ENCODE measurements at places on chromosomes 5 and 9. TPM values are rescaled to one million over a fixed set of nuclear protein-coding genes. Genes with fewer than 3 reads are reported as not detected.

TRMT10B gene
- 9.7 TPM for polyA plus RNA-seq

CACFD1 gene
- 9.1 TPM for polyA plus RNA-seq

ALDOB gene
- 9.1 TPM for polyA plus RNA-seq

PCDHA11 gene
- under 0.01 TPM for polyA plus RNA-seq

REXO4 gene
- 17.5 TPM for polyA plus RNA-seq

STK32A gene
- polyA plus RNA-seq, result 0.09 TPM

GRCh38 chr5:2750026-2750757 is 1.3 kb downstream of the IRX2 start:
- no peak for DNase-seq

DNA sequence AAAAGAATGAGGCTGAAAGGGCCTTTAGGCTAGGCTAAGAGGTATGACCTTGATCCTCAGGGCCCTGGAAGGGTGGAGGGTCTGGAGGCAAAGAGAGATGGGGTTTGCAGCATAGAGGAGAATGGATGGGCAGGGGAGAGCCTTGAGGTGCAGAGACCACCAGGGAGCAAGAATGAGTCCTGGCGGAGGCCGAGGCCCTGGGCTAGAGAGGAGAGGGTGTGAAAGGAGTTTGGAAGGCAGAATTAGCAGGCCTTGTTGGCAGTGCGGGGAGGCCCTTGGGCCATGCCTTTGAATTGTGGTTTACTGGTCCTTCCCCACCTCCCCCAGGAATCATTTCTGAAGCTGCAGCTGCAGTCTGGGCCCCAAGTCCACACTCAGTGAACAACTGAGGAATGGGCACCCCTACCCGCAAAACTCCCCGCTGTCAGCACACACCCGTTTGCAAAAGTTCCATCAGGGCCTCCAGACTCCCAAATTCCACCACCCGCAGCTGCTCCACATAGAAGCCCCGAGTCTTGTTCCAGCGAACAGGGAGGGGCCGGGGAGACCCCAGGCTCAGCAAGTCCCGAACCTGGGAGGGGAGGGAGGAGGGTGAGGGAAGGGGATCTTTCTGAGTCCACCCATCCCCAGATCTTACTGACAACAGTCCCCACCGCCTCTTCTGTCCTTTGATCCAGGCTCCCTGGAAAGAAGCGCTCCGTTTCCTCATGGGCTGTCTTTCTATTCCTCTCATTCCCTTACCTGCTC is 2.1 kb downstream of the KIF12 start:
- DNase-seq, result no peak

- DNase-seq, result peak; percentile 45
Observed at GRCh38 chr9:33222031-33222430, 17.9 kb upstream of the SPINK4 start.

DNA sequence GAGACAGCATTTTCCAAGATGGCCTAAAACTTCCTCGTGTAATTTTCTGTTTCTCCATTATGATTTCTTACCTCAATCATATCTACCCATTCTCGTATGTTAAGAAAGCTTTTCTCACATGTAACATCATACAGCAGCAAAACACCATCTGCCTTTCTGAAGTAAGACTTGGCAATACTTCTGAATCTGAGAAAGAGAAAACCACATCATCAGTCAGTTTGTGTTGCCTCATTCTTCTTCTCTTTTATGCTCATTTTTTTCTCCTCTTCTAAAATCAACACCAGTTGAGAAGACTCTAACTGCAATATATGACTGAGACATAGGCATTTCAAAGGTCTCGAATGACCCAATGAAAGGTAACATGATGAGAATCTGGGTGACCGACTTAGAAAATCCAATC is 66.0 kb downstream of the RASEF start:
- DNase-seq, result no peak

DNA sequence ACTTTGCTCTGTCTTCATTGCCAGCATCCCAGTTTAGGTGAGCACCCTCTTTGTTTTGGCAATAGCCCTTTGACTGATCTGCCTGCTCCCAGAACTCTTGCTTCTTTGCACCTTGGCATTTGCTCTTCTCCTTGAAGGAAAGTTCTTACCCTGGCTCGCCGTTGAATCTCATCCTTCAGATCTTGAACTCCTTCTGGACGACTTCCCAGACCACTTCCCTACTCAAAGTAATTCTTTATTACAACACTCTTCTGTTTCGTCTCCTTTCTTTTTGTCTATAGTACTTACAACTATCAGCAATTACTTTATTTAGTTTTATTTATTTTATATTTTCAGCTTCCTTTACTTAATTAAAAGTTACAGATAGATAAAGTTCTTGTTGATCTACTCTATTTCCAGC is 1510.1 kb downstream of the MAT2B start:
- no peak for DNase-seq

DNA sequence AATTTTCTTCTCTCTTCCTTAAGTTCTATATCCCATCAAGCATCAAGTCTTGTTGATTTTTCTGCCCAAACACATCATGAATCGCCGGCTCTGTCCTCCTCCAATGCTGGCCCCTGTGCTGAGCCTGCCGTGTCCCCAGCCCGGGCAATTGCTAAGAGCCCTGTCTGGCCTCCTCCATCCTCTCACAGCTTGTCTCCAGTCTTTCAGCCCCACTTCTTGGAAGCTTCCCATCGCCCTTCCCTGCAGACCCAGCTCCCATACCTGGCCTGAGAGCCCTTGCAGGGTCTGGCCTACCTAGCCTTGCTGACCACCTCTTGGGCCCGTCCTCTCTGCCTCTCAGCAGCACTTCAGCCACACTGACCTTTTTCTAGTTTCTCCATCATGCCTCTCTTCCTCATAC is 61.9 kb downstream of the COL15A1 start:
- DNase-seq, result no peak

DNA sequence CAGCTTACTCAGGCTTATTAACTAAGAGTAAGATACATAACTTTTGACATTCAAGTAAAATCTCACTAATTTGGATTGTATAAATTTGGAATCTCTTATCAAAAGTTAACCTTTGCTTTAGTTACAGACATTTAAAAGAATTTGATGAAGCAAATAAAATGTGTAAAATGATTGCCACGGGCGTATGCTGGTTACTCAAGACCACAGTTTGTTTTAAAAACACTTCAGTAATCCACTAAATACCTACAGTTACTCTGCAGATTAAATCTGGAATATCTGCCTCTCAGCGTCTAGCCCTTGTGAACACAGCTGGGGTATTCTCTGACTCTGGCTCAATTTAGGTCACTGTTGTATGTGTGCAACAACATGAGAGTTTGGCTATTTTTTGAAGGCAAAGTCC is 143.8 kb downstream of the MCTP1 start:
- no peak for DNase-seq

DNA sequence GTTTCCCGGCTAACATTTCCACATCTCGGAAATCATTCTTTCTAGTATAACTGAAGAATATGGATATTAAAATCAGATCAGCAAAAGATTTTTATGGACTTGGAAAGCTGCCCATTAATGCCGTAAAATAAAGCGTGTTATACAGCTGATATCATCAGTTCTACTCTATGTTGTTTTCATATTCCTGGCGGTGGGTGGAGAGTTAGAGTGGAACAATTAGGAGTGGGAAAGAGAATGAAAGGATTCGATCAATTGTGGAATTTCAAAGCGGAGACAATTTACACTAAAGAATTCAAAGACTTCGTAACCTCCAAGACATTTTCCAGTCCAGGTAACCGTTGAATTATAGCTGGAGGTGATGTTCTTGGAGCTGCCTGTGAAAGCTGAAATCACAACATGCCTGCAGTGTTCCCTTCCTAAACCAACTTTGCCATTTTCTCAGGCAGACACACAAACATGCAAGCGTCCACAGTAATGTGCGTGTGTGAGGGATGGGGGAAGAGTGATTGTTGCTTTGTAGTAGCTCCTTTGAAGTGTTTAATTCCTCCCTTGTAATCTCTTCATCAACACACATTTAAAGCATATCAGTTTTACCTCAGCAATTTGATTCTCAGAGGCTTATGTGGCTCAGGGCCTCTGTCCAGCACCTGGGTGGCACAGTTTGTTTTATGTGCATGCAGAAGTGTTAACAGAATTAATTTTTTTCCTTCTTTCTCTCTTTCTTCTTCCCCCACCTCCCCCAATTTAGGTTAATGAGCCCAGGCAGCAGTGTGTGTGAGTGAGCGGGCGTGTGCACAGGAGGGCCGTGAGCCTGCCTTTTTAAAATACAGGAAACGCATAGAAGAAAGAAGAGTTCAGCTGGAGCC is 544.1 kb downstream of the RAB3C start:
- DNase-seq, result no peak

DNA sequence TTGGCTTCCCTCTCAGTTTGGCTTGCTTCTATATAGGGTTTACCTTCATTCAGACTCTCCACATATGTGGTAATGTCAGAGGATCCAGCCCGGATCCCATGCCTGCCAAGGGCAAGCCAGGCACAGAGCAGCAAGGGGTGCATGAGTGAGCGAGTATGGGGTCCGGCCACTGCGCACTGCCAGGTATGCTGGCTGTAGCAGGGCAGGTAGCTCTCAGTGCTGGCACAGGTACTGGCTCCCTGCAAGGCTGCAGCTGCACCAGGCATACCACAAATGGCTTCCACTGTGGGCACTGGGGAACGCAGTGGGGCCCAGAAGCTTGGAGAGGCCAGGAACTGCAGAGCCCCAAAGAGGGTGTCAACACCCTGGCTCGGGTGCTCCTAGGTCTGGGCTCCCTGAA is 86.2 kb downstream of the GIN1 start:
- no peak for DNase-seq

GRCh38 chr5:142561486-142562097 is 124.3 kb downstream of the FGF1 start:
- no peak for DNase-seq

- DNase-seq, result no peak
Observed at GRCh38 chr5:870956-871355, 20.2 kb upstream of the ZDHHC11 start.

- no peak for DNase-seq
Observed at GRCh38 chr9:33791117-33791516, 4.2 kb upstream of the PRSS3 start.

DNA sequence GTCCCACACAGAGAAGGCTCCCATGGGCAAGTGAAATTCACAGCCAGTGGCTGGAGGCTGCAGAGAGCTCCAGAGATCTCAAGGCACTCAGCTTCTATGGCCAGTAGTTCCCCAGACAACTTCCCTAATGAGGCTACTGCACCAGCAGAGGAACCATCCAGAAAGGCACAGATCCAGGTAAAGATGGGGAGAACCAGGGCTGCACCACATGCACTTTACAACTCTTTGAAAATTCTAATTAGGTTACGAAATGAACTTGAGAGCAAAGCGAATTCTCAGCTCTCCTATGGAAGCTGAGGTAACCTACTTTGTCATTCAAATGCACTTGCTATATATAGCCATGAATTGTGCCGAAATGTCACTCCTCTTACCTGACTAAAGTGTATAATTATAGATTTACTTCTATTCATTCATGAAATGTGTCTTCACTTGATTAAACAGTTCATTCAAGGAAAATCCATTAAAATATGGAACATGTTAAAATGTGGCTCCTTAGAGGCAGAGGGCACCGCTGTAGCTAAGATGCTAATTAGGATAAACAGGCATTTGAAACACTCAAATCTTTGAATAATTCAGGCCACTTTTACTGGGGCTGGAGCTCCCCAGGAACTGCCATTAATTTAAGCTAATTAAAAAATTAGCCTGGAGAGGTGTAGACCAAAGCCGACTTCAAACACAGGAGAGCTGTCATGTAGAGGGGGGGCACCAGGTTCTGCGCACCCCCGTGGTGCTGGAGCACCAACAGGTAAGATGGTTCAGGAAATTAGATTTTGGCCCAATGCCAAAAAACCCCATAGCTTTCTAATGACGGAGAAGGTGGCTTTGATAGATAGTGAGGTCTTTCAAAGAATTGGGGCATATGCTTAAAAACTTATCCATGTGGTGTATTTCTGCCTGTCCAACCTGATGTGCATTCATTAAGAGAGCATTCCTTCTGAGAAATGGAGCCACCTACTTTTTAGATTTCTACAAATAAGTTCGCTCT is 204.1 kb downstream of the GABBR2 start:
- DNase-seq, result no peak

GRCh38 chr9:77989458-77989857 is 42.2 kb downstream of the GNAQ start:
- no peak for DNase-seq

DNA sequence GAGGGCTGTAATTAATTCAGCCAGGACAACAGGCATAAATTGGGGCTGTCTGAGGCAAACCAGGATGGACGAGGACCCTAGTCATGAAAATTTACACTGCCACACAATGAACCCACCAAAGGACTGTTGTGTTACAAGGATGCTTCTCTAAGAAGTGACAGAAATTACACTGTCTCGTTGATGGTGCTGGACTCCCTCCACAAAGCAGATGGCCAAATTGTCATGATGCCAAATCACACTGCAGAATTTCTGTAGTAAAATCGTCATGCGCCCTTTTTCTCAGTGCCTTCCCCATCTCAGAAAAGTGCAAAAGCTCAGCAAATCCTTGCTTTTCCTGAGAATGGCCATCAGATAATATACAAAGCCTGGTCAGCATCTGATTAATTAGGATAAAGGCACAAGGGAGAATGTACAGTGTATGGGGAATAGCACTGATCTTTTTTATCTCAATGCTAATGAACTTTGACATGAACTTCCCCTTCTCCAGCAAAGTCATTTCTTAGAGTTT is 545.8 kb downstream of the CSNK1G3 start:
- DNase-seq, result no peak

- DNase-seq, result no peak
Observed at GRCh38 chr5:2508514-2508913, 243.0 kb downstream of the IRX2 start.

GRCh38 chr5:57903458-57903857 is 420.8 kb upstream of the ACTBL2 start:
- DNase-seq, result no peak

DNA sequence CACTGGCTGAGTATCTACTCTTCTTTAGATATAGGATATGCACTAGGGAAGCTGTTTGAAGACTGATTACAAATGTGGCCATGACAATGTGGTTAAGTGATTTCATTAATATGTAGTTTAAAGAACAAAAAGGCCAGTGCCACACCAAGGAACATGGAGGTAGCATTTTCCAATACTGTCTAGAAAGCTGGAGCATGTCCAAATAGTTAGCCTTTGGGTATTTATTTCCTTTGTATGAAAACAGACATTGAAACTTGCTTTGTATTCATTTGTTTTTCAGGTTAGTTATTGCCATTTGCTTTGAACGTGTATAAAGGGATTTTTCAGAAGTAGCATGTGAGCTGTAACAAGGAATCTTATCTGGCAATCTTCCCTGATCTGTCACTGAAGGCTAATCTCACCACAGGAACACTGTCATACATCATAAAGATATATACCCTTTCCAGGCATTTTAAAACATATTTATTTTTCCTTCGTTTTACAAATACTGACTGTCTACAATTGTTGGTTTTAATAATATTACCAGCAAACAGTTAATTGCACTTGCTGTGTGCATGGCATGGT is 93.4 kb downstream of the PLPPR1 start:
- DNase-seq, result no peak

DNA sequence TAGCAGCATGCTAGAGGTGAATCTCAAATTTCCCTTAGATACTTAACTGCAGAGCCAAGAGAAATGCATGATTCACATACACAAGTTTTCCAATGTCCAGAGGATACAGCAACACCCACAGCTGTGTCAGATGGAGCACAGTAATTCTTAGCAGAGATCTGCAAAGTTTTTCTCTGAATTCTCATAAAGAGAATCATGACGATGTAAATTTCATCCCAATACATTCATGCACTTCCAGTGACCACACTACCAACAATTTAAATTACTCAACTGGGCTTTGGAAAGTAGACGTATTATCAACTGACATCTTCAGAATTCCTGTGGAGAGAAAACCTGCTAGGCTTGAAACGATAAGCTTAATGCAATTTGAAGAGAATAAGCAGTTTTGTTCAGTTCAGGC is 378.8 kb upstream of the TLE4 start:
- no peak for DNase-seq

All from thymus (tissue), 14 donors.